ENCODE measurements at places on chromosomes 16 and 17.

GRCh38 chr17:19714542-19715411 lies 1.6 kb downstream of the SLC47A2 start:
- no peak for DNase-seq

DNA sequence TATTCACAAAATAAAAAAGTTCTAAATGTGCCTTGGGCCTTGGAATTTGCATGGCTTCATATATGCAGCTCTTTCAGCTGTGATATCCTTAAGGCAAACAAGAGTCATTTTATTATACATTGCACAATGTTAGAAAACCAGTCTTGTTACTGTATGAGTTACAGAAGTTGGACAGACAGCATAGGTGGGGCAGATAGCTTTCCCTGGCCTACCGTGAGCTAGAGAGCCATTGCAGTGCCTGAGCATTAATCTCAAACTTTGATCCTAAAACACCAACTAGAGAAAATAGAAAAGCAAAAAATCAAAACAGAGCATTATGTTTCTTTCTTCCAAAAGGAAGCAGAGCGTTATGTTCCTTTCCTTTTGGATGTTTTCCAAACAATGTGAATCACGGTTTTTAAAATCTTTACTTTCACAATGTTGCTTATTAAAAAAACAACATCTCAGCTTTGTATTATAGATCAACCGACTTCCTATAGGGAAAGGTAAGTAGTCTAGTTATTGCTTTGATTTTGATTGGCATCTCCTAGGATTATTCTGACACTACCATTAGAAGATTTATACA lies 32.2 kb downstream of the ARHGAP44 start:
- DNase-seq: no peak

- no peak for DNase-seq
These were observed 530 bp upstream of the CCL22 start for GRCh38 chr16:57358086-57358420.

DNA sequence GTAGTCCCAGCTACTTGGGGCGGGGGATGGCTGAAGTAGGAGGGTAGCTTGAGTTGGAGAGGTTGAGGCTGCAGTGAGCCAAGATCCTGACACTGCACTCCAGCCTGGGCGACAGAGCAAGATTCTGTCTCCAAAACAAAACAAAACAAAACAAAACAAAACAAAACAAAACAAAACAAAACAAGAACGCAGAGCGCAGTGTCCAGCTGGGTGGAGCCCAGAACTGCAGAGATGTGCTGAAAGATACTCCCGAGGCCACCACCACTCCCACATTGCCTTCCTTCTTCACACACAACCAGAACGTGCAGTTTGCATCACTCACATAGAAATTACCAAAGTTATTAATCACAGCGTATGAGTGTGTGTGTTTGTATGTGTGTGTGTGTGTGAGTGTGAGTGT lies 222.9 kb upstream of the ASIC2 start:
- no peak for DNase-seq

DNA sequence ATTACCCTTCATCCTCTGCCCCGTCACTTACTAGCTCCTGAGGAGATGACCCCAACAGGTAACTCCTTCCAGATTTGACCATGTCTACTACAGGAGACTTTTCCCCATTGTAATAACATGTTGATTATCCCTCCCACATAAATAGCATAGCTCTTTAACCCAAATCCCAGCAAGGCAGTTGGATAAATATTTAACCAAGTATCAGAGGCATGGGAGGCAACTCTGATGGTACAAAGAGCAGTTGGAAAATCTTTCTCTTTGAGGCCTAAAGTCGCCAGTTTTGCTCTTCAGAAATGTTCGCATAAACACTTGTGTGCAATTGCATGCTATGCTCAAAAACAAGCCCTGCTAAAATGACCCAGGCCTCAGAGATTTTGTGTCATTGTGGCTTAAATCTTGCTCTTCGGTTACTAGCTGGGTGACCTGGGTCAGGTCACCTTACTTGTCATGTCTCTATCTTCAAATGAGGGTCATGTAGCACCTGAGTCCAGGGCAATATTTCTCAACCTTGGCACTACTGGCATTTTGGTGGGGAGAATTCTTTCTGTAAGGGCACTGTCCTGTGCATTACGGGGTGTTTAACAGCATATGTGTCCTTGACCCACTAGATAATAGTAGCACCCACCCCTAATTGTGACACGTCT lies 48.8 kb downstream of the HSD17B2 start:
- DNase-seq: no peak

GRCh38 chr16:51391798-51392511 lies 240.9 kb upstream of the SALL1 start:
- DNase-seq: no peak

DNA sequence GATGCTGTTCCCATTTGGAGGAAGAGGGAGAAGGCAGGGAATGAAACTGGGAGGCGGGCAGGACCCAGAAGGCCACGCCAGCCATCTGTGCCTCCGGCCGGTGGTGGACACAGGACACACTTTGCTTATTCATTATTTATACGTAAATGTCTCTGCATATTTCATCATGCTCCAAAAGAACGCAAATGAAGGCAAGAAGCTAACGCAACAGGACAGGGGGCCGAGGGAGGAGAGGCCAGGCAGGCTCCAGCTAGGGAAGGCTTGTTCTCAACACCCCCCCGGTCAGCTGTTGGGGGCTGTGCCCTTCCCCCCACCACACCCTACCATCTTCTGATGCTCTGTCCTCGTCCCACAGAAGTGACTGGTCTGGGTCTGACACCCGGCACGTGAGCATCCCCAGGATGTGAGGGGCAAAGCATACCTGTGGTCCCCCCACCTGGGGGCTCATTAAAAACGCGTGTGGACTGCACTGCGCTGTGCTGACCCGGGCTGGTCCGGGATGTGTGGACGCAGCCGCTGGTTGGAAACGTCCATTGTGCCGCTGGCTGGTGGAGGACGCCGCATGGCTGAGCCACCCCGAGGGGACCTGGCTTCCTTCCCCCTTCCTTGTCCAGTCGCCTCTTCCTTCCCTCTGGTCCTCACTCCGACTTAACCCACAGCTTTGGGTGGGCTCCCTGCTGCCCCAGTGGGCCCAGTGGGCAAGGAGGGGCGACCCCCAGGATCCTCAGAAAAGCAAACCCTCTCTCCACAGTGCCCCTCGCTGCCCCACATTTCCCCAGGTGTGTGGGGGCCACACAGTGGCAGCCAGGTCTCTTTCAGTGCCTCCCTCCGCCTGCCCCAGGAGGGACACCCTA lies 46.4 kb upstream of the ENPP7 start:
- no peak for DNase-seq

DNA sequence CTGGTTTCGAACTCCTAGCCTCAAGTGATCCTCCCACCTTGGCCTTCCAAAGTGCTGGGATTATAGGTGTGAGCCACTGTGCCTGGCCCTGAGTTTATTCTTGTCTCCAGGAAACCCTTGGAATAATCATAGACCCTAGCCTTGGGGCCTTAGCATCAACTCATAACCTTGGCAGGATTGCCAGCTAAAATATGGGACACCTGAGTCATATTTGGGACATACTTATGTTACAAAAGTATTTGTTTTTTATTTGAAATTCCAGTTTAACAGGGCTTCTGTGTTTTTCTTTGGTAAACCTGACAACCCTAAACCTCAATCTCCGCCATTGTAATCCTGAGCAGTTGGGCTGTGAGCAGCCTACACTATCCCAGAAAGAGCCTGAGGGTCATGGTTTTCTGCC lies 28.6 kb upstream of the TNS4 start:
- no peak for DNase-seq

DNA sequence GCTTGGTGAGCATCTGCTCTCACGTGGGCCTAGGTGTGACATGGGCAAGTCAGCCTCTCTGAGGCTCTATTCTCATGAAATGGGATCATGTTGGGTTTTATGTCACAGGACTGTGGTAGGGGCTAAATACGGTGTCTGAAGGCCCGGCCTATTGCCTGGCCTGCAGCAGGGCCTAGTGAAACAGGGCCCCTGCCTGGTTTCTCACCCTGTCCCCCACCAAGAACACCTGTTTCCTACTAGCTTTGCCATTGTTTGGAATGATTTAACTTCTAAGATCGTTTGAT lies 29.1 kb downstream of the POLR3E start:
- DNase-seq: no peak

GRCh38 chr16:2505695-2506094 lies 8.1 kb upstream of the ATP6V0C start:
- DNase-seq: no peak

DNA sequence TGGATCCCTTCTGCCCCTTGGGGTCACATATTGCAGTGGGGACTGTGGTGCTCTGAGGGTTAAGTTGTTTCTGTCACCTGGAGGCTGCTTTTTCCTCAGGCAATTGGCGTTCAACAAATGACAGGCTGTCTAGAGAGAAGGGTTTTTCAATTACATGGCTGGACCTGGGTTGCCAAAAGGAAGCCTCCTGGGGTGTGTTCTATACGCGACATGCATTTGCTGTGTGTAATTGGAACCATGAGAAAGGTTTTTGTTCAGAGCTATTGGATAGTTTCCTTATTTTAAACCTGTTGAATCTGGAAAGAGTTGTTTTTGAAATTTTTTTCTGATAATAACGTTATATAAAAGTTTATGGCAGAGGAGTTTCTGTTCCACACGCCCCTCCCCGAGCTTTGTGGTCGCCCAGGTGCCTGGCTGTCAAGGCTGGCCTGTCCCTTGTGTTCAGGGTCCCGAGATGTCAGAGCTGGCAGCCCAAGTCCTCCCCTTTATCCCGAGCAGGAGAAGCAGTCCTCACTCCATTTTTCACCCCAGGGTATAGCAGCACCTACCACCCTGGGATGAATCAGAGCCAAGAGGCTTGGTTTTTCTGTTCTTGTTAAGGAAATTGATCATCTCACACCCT lies 26.1 kb upstream of the ZNF750 start:
- DNase-seq: no peak

- no peak for DNase-seq
These were observed 40.5 kb upstream of the CDRT4 start for GRCh38 chr17:15507896-15508295.

DNA sequence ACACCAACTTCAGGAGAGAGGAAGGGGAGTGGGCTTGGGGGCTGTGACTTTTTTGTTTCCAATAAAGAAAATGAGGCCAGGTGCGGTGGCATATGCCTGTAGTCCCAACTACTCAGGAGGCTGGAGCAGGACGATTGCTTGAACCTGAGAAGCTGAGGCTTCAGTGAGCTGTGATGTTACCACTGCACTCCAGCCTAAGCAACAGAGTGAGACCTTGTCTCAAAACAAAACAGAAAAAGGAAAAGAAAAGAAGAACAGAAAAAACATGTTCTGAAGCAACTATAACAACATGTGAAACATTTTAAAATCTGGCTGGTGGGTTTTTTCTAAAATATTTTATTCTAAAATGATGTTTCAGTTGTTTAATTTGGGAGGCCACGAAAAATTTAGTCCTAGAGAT lies 554.0 kb upstream of the ZFHX3 start:
- no peak for DNase-seq

DNA sequence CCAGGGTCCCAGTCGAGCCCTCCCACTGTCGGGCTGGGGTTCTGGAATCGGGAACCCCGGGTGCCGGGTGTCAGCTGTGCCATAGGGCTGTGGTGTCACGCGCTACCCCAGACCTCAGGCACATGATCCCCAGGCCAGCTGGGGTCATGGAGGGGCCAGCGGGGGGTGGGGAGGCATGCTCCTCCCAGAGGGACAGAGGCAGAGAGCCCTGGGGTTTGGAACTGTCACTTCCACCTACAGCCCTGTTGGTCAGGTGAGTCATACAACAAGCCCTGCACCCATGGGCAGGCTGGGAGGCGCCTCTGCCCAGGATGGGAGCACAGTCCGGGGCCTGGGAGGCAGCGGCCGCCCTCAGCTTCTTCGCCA lies 63.0 kb downstream of the BAIAP2 start:
- DNase-seq: no peak

- DNase-seq: no peak
These were observed 20.6 kb downstream of the NPTX1 start for GRCh38 chr17:80455784-80456183.

DNA sequence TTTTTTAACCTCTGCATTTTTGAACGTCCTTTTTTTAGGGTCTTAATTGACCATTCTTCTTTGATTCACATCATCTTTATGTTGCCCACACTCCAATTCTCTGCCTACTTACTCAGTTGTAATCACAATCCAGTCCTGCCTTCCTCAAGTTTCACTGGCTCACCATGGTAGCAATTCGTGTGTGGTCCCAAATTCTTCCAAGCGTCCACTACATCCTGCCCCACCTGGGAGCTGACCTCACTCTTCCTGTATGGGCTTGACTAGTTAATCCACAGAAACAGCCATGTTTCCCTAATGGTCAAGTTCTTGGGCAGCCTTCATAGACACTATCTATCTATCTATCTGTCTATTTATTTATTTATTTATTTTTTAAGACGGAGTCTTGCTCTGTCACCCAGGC lies 7.1 kb downstream of the TLCD2 start:
- DNase-seq: no peak

- DNase-seq: no peak
These were observed 4.9 kb upstream of the CDH1 start for GRCh38 chr16:68732042-68732680.

GRCh38 chr16:144797-145252 lies 6.4 kb upstream of the NPRL3 start:
- DNase-seq: no peak

GRCh38 chr16:8869212-8869987 lies 594 bp upstream of the CARHSP1 start:
- DNase-seq: no peak
